HuH-7.5 (cell line): ENCODE measurements at places on chromosomes 2 and 18.

DNA sequence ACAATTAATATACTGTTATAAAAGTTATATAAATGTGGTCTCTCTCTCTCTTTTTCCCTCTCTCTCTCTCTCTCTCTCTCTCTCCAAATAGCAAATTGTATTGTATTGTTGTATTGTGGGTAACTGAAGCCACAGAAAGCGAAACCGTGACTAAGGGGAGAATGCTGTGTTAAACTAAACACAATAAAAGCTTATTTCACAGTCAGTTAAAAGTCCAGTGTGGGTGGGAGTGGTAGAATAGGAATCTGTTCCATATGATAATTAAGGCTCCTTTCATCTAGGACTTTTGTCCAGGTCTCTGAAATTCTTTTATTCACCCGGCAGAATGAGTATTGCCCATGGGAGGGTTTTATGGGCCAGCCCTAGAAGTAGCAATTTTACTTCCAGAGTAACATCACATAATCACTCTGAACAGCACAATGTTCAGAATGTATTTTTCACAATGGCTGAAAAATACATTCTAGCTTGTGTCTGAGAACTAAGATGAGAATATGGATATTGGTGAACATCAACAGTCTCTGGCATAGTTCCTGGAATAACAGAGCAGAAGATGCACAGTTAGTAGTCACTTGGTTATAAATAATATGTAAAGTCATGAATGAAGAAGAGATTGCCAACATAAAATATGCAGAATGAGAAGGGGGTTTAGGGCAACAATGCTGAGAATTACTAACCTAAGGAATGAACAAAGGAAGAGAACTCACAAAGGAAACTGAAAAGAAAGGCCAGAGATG, 399.1 kb downstream of the PLCL1 start:
- no peak for DNase-seq

DNA sequence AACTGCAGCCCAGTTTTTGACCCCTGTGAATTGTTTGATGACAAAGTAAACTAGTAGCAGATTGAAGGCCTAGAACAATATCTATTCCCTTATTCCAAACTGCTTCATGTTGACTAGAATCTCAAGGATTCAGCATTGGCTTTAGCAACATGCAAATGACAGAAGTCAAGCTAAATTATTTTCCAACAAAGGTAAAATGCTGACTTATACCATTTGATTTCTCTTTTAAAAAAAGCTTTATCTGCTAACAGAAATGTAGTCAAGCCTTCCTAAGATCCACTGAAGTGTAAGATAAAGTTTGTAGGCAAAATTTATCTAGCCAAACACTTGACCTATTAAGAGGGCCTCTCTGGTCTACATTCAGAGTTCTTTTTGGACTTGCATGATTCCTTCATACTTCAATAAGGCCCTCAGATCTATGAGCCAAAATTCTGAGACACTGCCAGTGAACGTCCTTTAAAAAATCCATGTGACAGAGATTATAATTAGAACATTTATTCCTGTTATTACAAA, 9.5 kb upstream of the CYBRD1 start:
- DNase-seq = no peak

DNA sequence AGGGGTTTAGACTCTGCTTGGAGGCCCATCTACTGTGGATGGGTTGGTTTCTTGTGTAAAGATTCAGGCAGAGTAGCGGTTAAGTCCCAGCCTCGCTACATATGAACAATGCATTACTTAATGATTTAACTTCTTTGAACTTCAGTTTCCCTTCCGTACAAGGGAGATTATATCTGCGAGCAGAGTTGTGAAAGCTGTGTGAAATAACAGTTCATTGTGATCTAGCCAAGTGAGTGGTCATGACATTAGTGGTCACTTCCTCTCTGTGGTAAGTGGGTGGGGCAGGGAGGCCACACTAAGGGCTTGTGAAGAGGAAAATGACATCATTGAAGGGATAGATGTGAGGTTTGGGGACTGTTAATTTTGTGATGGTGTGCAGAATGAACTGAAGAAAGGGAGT, 14.1 kb upstream of the MEX3C start:
- DNase-seq = no peak

GRCh38 chr2:162261032-162261945, 18.0 kb upstream of the FAP start:
- DNase-seq = no peak

GRCh38 chr2:70939001-70939838, 3.5 kb downstream of the ATP6V1B1 start:
- no peak for DNase-seq

DNA sequence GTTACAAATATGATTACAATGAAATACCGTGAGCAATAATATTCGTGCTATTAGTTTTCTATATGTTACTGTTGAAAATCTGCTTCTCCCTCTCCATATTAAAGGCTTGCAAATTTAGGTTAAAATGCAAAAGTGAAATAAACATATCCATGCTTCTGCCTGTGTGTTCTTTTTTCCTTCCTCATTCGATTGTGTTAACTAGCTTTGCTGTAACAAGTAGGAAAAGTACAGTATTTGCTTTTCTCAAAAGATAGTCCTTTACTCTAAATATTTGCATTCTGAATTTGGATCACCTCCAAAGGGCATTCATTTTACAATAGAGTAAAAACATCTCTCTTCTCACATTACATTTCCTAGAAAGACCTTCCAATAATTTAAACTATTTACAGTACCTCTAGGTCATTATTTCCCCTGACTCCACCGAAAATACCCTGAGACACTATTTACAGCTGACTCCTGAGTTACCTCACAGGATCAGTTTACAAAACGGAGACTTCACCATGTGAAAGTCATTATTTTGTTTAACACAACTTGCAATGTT, 835.0 kb upstream of the FANCL start:
- DNase-seq = no peak
